ENCODE measurements at places on chromosomes 4 and X.

DNA sequence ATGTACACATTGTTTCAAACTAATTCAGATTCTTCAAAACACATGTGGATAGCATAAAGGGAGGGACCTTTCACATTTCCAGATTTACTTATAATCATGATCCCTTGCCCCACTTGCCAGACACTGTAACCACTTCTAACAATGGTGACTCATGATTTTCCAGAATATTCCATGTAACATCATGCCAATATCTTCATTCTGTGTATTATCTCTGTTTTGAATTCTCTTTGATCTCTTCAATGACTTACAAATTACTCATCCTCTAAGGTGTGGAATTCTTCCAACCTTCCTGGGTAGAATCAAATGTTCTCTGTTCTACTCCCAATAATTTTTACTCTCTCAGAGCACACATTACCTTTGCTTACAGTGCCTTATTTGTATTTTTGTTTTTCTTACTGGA, 517.1 kb downstream of the PCDH7 start:
- DNase-seq, result no peak

GRCh38 chrX:55624403-55624802, 1.2 kb downstream of the FOXR2 start:
- no peak for DNase-seq

- no peak for DNase-seq
These were observed 249.4 kb downstream of the ARHGAP10 start for GRCh38 chr4:147981305-147981704.

- DNase-seq, result no peak
These were observed 27.4 kb upstream of the IRAK1 start for GRCh38 chrX:154046940-154047610.

GRCh38 chrX:136823175-136823574, 42.4 kb upstream of the ARHGEF6 start:
- no peak for DNase-seq

GRCh38 chr4:26094911-26095310, 180.9 kb downstream of the SMIM20 start:
- no peak for DNase-seq

GRCh38 chr4:111230265-111230664, 607.4 kb upstream of the PITX2 start:
- no peak for DNase-seq

- no peak for DNase-seq
These were observed 340.9 kb upstream of the CTSO start for GRCh38 chr4:156294577-156294976.

DNA sequence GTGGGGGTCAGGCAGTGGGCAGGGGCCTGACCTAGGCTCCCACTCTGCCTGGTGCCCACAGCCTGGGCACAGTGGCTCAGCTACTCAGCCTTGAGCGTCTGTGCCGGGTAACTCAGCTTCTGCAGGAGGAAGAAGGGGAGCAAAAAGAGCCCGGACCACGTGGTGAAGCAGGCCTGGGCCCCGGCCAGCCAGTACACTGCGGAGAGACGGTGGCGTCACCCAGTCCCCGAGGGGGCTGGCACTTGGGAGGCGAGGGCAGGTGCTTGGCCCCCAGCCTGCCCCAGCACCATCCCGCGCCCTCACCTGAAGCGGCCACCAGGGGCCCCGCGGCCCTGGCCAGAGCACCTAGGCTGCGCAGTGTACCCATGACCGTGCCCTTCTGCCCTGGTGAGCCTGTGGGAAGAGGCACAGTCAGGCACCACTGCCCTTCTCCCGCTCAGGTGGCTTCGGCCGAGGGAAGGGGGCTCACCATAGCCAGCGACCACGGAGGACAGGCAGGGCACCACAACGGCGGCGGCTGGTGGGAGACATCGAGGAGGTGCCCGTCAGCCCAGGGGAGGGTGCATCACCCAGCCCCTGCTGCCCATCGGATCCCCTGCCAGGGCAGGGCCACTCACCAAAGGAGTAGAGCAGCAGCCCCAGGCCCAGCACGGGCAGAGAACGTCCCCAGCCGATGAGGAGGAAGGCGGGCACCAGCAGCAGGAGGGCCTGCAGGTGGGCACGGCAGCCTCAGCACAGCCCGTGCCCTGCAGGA, 32.3 kb downstream of the NOP14 start:
- DNase-seq, result no peak

GRCh38 chr4:120064887-120065286, 1.8 kb downstream of the MAD2L1 start:
- no peak for DNase-seq

DNA sequence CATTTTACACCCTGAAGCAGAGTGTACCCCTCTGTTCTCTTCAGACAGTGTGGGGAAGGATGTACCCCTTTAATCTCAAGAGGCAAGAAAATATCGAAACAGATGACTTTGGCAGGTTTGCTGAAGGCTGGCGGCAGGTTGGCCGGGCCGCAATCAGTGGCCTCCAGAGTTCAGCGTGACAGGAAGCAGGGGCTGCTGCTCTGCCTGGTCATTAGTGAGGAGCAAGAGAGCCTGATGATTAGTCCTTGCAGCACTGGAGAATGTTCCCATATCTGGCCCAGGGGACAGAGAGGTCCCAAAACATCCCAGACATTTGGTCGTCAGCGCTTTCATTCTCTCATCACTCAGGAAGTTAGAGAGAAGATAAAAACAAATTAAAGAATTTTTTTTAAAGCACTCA, 352.8 kb downstream of the SPRY1 start:
- no peak for DNase-seq

- no peak for DNase-seq
These were observed 5.1 kb upstream of the SPON2 start for GRCh38 chr4:1177274-1178141.

- DNase-seq, result no peak
These were observed 710 bp downstream of the CLDN24 start for GRCh38 chr4:183321516-183321915.

- no peak for DNase-seq
These were observed 15.3 kb downstream of the ABCD1 start for GRCh38 chrX:153739754-153740486.

DNA sequence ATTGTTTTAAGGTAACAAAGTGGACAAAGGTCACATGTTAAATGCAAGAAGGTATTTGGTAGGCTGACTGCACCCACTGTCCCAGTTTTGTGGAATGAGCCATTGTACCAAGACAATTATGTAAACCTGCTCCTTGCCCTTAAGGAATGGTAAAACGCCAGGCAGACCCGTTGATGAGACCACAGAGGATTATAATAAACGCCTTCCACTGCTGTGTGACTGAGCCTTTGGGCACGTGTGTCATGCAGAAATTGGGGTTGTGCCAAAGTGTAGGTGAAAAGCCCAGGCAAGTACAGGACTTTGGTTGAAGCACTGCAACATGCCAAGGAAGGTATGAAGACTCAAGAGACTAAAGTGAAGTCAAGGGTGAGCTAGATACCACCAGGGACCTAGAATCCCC, 59.7 kb downstream of the LRRC66 start:
- no peak for DNase-seq

DNA sequence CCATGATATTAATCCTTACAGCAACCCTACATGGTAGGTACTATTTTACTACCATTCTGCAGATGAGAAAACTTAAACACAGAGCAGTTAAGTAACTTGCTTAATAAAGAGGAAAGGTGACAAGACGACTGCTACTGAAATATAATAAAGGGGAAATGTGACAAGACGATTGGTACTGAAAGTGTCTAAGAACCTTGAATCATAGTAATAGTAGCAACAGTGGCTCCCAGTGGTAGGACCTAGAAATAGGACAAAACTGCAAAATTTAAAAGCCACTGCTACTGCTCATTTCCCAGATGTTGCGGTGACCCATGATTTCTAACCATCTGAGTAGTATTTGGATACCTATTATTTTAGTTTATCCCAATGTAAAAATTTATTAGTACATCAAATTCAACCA, 89.5 kb downstream of the TASL start:
- no peak for DNase-seq

- no peak for DNase-seq
These were observed 193.5 kb upstream of the NEIL3 start for GRCh38 chr4:177116161-177116560.

GRCh38 chr4:138158746-138159297, 83.3 kb downstream of the SLC7A11 start:
- no peak for DNase-seq

- no peak for DNase-seq
These were observed 111.2 kb downstream of the CEP44 start for GRCh38 chr4:174394915-174395314.

DNA sequence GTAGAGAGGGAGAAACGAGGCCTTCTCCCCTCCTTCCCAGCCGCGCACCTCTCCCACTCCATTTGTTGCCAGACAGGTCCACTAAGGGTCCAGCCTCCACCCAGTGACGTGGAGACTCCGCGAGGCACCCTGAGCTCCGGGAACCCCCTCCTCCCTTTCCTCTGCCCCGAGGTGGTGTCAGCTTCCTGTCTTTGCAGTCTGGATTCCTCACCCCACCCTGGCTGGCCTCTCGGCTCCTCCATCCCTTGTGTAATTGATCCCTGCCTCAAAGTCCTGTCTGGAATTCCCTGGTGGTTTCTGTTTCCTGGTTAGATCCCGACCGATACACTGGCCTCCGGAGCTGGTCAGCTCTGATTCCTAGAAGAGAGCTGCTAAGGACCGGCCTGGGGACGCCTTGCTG, 105.9 kb upstream of the SCOC start:
- no peak for DNase-seq

- no peak for DNase-seq
These were observed 31.8 kb downstream of the ARX start for GRCh38 chrX:24983931-24984330.

DNA sequence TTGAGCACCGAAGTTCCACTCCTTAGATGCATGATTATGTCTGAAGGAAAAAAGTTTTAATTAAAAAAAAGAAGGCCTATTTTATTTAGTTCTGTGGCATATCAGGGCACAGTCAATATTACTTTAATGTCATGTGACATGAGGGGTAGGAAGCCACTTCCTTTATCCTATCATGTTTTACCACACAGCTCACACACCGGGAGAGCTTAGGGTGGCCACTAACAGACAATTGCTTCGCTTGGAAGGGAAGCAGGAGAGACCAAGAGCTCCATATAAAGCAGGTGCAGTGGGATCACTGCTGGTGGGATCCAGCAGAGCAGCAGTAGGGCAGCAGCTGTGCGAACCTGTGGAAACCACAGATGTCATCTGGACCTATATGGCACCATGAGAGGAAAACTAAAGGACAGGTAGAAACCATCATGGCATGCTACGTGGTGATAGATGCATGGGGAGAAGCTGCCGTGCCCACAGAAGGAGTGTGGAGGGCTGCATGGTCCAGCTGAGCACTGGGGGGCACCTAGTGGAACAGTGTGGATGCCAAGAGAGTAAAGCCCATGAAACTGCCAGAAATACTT, 52.0 kb downstream of the DTHD1 start:
- no peak for DNase-seq

- no peak for DNase-seq
These were observed 2.8 kb downstream of the PSMD10 start for GRCh38 chrX:108088511-108088910.

DNA sequence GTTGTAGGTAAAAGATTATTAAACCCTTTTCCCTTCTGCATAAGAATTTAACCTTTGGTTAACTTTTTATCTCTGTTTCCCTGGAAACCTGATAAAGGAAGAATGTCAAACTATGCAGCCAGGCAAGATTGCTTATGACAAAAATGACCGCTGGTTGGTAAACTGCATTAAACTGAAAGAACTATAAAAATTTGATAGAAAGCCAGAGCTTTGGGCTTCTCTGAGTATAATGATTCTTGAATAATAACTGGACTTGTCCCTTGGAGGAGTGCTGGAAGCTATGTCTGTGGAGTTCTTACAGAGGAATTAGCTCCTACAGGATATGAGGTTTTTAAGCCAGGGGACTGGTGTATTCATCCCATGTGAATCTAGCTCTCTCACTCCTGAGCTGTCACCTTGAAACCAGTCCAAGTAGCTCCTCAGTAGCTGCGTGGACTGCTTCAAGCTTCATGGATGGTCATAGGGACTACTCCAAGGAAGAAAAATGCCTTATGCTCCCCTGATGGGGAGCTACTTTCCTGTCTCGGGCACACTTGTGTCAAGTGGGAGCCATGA, 52.0 kb downstream of the RASL11B start:
- DNase-seq, result no peak

- peak; percentile 0 for DNase-seq
These were observed at the start of gene MAOA for GRCh38 chrX:43656005-43656494. Gene MAOA (plus strand): TSS chrX:43656299. CDS start chrX:43656342, 43 bp downstream.

GRCh38 chr4:76283900-76284299, 22.6 kb upstream of the STBD1 start:
- DNase-seq, result no peak

- no peak for DNase-seq
These were observed 58.2 kb downstream of the WDR17 start for GRCh38 chr4:176123710-176124407.

GRCh38 chrX:8346060-8346459, 118.6 kb upstream of the VCX3B start:
- DNase-seq, result no peak

DNA sequence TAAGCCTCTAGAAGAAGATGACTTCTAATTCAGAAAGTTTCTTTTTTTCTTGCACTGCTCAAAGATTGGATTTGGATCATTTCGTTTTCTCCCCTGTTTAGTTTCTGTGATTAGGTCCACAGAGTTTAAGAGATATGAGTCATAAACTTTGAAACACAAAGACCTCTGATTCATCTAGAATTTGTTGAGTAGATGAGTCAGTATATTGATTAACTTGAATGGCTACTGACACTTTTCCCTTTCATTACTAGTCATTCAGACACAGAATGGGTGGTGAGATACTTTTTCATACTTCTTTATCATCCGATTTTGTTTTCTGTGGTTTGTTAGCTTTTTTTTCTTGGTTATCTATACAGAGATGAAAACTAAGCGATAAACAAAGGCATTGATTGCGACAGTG, 34.1 kb upstream of the AFF2 start:
- DNase-seq, result no peak

GRCh38 chrX:154040307-154040756, 20.6 kb upstream of the IRAK1 start:
- no peak for DNase-seq

DNA sequence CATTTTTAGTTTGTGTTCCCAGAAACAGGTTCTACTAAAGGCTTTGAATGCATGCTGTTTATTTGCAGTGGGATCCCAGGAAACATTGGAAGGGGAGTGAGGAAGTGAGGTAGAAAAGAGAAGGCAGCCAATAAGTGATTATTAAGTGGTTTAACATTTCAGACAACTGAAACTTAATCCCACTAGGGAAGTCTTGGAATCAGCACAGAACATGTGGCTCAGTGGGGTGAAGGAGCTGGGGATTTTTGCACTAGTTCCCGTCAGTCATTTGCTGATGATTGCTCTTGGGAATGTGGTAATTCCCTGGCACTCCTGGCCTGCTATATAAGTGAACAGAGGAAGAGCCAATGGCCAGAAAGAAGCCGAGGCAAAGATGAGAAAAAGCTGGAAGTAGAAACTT, 1053.0 kb upstream of the IGFBP7 start:
- no peak for DNase-seq

- DNase-seq, result no peak
These were observed 9.2 kb upstream of the ATP6AP2 start for GRCh38 chrX:40571600-40571999.

- no peak for DNase-seq
These were observed 62.3 kb downstream of the GPC3 start for GRCh38 chrX:133923113-133923512.

All from stimulated activated CD4-positive, alpha-beta T cell treated with anti-CD3 and anti-CD28 coated beads, TNF-alpha, amount 100 ng/mL, for 4 hours (primary cell).